SW 1271 (cell line): ENCODE measurements at places on chromosomes 1 and 21.

- DNase-seq = peak; percentile 3
These were observed 55.9 kb upstream of the PTGFRN start for GRCh38 chr1:116853680-116854402.

DNA sequence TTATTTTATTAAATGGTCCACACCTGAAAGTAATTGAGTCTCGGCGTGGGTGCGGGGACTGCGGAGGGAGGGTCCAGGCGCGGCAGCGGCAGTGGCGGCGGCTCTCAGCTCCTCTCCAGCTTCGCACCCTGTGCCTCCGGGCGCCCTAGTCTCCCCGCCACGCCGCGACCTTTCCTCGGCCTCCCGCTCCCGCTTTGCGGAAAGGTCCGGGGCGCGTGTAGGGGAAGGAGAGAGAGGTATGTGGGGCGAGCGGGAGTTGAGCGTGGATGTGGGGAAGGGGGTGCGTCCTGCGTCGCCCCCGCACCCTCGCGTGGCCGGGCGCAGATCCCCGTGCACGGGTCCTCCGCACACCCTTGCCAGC lies 13.4 kb upstream of the ALX3 start:
- no peak for DNase-seq

DNA sequence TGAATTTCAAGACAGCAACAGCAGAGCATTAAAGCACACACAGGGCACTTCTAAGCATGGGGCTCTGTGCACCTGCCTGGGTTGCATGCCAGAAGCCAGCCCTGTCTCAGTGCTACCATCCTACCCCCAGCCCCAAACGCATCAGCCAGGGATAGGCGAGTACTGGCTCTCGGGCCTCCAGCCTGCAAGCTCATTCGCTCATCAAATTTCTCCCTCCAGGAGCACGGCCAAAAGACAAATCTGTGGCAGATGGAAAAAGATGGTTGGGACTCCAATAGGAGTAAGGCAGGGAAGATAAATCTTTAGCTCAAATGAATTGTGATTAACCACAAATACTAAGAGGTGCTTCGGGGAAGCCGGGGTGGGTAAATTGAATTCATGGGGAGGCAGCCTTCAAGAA lies 189.6 kb downstream of the KAZN start:
- DNase-seq = no peak

GRCh38 chr1:37919277-37919676 lies 27.6 kb downstream of the INPP5B start:
- no peak for DNase-seq

GRCh38 chr21:31972622-31973021 lies 99.8 kb downstream of the HUNK start:
- DNase-seq = no peak

- DNase-seq = no peak
These were observed 82.8 kb downstream of the CD247 start for GRCh38 chr1:167435484-167435883.
